NCI-H2171 (cell line): ENCODE measurements at places on chromosomes 5 and 9.

DNA sequence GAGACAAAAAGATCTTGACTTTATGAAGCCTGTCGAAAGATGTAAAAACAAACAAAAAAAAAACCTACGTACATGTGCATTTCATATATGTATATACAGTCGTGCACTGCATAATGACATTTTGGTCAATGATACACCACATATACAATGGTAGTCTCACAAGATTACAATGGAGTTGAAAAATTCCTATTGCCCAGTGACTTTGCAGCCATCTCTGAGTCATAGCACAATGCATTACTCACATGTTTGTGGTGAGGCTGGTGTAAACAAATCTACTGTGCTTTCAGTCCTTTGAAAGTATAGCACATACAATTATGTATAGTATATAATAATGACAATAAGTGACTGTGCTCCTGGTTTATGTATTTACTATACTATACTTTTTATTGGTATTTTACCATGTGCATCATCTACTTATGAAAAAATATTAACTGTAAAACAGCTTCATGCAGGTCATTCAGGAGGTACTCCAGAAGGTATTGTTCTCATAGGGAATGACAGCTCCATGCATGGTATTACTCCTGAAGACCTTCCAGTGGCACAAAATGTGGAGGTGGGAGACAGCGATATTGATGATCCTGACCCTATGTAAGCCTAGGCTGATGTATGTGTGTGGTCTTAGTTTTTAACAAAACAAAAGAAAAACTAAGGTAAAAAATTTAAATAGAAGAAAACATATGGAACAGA is 73.7 kb upstream of the FST start:
- no peak for DNase-seq

GRCh38 chr5:87390075-87390474 is 22.7 kb downstream of the CCNH start:
- DNase-seq: no peak

DNA sequence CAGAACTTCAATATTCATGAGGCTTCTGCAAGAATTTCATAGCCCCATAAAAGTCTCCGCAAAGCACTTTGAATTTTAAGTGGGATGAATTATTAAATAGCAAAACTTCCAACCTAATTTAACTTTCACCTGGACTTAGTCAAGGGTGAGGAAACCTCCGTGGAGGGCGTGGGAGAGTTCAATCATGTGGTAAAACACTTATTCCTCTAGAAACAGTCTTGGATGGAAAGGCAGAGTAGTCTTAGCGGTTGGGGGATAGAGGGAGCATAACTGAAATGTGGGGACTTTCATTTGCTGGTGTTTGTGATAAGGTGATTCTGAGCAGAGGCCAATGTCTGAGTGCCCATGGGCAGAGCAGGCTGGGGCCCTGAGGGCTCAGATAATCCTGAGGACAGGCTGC is 241.9 kb downstream of the IRX1 start:
- no peak for DNase-seq

DNA sequence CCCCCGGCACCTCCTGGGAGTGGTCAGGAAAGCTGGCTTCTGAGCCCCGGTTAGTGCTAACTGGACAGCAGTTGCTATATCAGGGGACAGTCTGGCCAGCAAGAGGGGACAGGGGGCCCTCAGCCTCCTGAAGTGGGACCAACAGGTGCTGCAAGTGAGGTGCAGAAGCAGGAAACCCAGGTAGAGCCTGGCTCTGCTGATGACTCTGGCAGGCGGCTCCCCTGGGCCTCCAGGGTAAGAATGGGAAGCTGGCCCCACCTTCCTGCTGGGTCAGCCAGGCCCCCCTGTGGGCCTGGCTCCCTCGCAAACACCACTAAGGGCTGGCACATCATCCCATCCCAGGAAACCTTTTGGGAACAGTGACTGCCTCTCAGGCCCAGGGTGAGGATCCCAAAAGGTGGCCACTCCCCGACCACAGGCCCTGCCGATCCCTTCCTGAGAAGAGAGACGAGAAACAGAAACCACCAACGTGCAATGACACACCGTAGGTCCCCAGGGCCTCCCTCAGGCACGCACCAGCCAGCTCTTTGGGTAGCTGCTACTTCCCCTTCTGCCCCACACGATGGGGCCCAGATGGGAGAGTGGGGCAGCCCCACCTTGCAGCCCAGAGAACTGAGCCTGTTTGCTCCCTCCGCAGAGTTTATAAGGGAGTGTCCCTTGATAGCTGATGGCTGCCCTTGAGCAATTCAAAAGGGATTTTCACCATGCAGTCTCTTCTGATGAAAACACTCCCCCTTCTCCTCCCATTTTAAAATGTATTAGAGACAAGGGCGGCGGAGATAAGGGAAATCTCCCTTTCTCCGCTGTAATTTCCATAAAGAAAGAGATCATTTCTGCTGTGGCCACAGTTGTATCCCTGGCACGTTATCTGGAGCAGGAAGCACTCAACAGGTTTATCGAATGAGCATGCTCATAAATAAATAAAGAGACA is 76.8 kb downstream of the STK10 start:
- DNase-seq: peak; percentile 39

DNA sequence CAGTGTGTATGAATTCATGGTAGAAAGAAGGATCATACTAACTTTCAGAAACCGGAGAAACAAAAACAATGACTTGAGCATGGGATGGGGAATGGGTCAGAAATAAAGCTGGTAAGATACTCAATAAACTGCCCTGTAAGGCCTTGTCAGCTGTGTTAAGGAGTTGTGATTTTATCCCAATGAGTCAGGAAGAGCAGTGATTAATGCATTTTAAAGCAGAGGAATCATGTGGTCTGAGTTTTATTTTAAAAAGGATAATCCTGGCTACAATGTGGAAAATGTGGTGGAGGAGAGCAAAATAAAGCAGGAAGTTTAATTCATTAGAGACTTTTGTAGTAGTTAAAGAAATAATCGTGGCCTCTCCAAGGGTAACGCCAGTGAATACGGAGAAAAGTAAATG is 28.7 kb downstream of the DHX29 start:
- no peak for DNase-seq

DNA sequence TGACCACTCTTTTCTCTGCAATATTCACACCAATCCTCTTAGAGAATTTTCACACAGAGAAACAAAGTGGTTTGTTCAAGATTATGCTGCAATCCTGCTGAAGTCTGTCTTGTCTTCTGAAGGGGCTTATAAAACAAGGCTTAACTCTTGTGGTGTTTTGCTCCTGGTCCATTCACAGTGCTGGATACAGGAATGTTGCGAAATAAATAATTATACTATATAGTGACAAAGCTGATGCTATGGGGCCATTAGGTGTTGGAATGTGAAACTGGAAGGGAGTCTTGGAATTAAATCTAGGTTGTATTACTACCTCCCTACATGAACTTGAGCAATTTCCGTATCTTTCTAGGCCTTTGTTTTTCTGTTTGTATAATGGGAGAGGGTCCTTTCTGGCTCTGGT is 170.2 kb downstream of the TRIM32 start:
- no peak for DNase-seq

DNA sequence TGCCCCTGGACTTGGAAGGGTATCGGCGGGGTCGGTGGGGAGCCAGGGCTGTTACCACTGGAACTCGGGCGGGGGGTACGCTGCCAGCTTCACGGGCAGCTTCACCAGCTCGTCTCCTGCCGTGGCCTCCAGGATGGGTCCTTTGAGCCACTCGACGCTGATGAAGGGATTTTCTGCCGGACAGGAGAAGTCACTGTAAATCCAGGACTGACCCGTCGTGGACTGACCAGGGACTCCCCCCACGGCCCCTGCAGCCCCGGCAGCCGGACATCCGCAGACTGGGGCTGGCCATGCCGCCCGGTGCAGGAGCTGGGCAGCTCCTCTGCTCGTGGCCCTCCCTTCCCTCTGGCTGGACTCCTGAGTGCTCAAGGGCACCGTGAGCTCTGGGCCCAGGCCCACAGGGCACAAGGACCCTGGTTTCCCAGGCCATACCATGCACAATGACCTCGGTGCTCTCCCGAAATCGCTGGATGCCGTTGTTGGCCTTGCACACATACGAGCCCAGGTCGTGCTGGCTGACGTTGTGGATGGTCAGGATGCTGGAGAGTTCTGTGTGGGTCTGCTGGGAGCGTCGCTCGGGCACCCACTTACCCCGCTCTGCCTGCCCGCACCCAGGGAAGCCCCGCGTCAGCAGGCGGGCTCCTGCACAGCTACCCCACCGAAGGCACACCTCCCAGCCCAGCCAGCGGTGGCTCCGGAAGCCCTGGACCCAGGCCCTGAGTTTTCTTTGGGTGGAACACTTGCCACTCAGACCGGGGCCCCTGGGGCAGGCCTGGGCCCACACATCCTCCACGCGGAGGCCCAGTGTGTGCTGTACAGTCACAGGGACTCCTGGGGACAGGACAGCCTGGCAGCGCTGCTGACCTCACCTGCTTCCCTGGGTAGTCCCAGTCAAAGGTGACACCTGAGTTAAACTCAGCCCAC is 20.3 kb downstream of the FLT4 start:
- no peak for DNase-seq

GRCh38 chr9:116002624-116003023 is 151.0 kb upstream of the PAPPA start:
- DNase-seq: no peak

- DNase-seq: peak; percentile 62
Measured at GRCh38 chr9:128902351-128903078, 18.3 kb upstream of the PHYHD1 start.

DNA sequence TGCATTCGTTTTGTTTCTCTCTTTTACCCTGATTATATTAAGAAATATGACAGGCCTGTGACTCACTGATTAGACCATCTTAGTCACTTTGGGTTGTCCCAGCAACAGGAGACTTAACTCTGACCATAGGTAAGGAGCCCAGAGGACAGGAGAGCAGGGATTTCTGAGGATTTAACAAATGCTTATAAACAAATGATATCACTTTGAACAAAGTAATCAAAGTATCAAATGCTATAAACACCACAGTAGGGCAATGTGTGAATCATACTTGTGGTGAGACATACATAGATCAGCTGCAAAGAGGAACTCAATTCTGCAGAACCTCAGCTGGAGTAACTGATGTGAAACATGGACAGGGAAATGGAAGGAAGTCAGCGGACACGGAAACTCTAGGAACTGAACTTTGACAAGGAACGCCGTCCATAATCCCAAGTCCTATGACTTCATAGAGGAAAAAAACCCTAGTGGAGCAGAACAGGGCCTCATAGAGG is 190.6 kb upstream of the MSX2 start:
- DNase-seq: no peak

DNA sequence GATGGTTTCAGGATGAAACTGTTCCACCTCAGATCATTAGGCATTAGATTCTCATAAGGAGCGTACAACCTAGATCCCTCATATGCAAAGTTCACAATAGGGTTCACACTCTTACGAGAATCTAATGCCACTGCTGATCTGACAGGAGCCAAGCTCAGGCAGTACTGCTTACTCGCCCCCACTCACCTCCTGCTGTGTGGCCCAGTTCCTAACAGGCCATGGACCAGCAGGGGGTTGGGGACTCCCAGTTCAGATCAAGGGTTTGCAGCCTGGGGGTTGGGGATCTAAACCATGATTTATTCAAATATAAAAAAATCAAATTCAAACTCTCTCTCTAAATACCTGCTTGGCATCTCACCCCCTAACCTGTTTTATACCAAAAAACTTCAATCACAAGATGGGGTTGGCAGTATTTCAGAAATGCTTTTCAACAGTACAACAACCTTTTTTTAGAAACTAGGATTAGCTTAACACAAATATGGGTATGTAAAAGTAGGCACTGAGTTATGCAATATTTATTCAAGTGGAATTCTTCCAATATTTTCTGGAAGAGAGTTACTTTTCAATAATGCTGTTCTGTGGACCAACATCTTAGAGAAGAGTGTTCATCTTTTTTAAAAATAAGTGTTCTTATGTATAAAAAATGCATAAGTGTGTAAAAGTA is 30.1 kb upstream of the SLC12A2 start:
- no peak for DNase-seq

GRCh38 chr5:28214292-28214691 is 1175.9 kb upstream of the CDH9 start:
- no peak for DNase-seq

DNA sequence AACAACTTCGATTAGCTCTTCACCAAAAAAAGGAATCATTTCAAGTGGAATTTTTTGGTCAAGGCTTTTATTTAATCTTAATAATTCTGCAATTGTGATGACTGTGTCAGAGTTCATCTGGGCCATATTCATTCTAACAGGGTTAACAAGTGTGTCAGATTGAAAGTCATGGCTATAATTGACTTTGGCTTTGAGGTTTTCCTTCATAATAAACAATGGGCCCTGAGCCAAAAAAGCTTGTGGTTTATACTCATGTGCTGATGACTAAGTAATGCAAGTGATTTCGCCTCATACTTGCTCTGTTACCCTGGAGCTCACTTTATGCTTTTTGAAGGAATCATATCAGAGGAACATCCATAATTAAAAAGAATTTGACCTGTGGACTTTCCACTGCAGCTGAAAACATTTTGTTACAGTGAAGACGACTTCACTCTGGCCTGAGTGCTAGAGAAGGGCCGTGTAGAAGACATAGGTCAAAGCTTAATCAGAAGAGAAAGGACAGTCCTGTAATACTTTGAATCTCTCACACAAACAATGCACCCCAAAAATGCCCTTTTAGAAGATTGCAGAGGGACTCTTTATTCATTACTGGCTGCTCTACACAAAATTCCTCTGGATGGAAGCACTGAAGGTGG is 101.7 kb downstream of the GDNF start:
- peak; percentile 57 for DNase-seq

DNA sequence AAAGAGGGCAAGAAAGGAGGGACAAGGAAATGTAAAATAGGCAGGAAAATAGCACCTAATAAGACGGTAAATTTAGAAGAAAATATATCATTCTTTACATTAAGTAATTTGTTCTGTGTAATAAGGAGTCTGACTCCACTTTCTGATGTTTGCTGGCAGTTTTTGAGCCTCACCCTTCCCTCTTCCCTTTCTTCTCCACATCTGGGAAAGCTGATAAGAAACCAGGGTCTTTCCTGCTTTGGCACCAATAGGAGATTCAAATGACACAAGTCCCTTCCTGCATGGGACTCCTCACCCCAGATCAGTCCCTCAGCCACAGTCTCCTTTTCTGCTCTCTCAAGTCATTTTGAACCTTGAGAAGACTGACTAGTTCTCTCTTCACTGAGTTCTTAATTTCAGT is 31.2 kb upstream of the LECT2 start:
- DNase-seq: no peak

GRCh38 chr9:124330011-124330697 is 72.4 kb downstream of the NEK6 start:
- DNase-seq: no peak

GRCh38 chr9:90815183-90815943 is 13.7 kb downstream of the SYK start:
- no peak for DNase-seq

GRCh38 chr9:35847792-35848572 is 19.0 kb downstream of the TMEM8B start:
- no peak for DNase-seq

GRCh38 chr5:94849821-94850736 is 231.6 kb downstream of the SLF1 start:
- DNase-seq: peak; percentile 11

- DNase-seq: no peak
Measured at GRCh38 chr9:133779516-133780403, 41.6 kb upstream of the SARDH start.

DNA sequence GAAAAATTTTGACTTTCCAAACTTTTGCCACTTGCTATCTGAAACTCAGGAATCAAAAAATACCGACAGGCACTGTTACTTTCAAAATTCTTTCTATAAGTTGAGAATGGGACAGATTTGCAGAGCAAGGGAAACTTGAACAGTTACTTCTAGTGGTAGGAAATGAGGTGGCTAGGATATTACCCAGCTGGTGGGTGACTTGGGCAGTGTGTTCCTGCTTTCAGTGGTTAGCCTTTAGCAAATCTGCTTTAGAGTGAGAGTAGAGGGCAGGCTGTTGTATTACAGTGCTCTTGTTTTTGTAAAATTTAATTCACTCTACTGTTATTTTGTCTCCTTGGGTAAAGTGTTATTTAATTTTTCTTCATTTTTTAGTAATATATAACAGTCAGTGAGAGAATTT is 40.2 kb upstream of the ROPN1L start:
- DNase-seq: no peak
